ENCODE measurements at places on chromosomes 4 and X. TPM values are rescaled to one million over a fixed set of nuclear protein-coding genes. Genes with fewer than 3 reads are reported as not detected.

Gene CLGN
- total RNA-seq: 5.8 TPM

Gene IL21
- not detected for total RNA-seq

Gene PGAM4
- total RNA-seq: not detected

Gene CCDC158
- 0.18 TPM for total RNA-seq

Gene ERCC6L
- total RNA-seq: 0.28 TPM

Gene HEPH
- total RNA-seq: 15.1 TPM

Gene PROM1
- not detected for total RNA-seq

Gene CXCL9
- not detected for total RNA-seq

Gene F8A3
- 0.55 TPM for total RNA-seq

Gene ACOT9
- 31.5 TPM for total RNA-seq

Gene F11
- not detected for total RNA-seq

Gene EREG
- total RNA-seq: 8.4 TPM

Gene REST
- 19.7 TPM for total RNA-seq

Gene PABPC5
- total RNA-seq: 1.1 TPM

Gene IBSP
- total RNA-seq: not detected

Gene KLHL13
- total RNA-seq: 39.1 TPM

Gene GIMD1
- not detected for total RNA-seq

Gene SSX4B
- total RNA-seq: not detected

Gene TLR1
- total RNA-seq: 0.92 TPM

Gene TRIM60
- total RNA-seq: not detected

Gene NFKB1
- 34.3 TPM for total RNA-seq

Gene NALF2
- not detected for total RNA-seq

Gene NPY2R
- total RNA-seq: not detected

Gene CUL4B
- total RNA-seq: 20.5 TPM

Gene TSPAN6
- total RNA-seq: 30.0 TPM

Gene GAGE12J
- not detected for total RNA-seq

Gene P2RY4
- total RNA-seq: 0.18 TPM

Gene RTL9
- 0.14 TPM for total RNA-seq

Gene CD40LG
- not detected for total RNA-seq

Gene MTNR1A
- not detected for total RNA-seq

Gene NSUN7
- under 0.01 TPM for total RNA-seq

Gene KCNE5
- 0.74 TPM for total RNA-seq

Gene MND1
- total RNA-seq: 3.1 TPM

Gene CENPI
- total RNA-seq: 2.8 TPM

Gene GABRA4
- not detected for total RNA-seq

Gene OTC
- not detected for total RNA-seq

Gene TMEM150C
- total RNA-seq: 0.65 TPM

Gene USP51
- 1.9 TPM for total RNA-seq

Gene PDE6B
- 1.3 TPM for total RNA-seq

Gene PAGE2
- 0.71 TPM for total RNA-seq

Gene FAM53A
- 0.85 TPM for total RNA-seq

Gene HTRA3
- total RNA-seq: 10.4 TPM

Gene LRP2BP
- total RNA-seq: 0.55 TPM

Gene USP9X
- total RNA-seq: 110 TPM

Gene MAML3
- 0.37 TPM for total RNA-seq

Gene ZDHHC15
- under 0.01 TPM for total RNA-seq

Gene PNPLA4
- total RNA-seq: 18.5 TPM

Gene PAK3
- 1.6 TPM for total RNA-seq

Gene CWH43
- not detected for total RNA-seq

Gene CFAP99
- 0.18 TPM for total RNA-seq

Gene PPP1R2C
- not detected for total RNA-seq

Gene ARX
- total RNA-seq: not detected
